Stimulated activated CD4-positive, alpha-beta T cell treated with anti-CD3 and anti-CD28 coated beads, Interleukin-4, amount 100 ng/mL, for 1 hour (primary cell): ENCODE measurements at places on chromosomes 7 and 10.

DNA sequence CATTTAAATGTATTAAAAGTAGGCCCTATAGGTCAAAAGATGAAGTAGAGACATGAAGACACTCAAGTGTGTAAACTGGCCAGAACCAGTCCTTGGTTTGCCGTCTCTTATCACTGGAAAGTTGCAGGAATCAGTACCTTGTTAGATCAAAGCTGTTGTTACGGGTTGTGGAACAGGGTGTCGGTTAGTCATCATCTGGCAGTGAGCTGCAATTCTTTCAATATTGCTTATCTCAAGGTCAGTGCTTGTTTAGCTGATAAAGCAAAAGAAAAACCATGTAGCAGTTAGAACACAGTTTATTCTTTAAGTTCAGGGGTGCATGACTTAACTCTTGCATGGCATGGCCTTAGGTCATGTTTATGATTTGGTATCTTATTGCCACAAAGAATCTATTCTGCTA lies 10.0 kb upstream of the SLC13A1 start:
- DNase-seq: no peak

- DNase-seq: no peak
Measured at GRCh38 chr7:45574669-45575500, 717 bp downstream of the ADCY1 start.

GRCh38 chr10:77317221-77317620 lies 320.4 kb downstream of the KCNMA1 start:
- no peak for DNase-seq

DNA sequence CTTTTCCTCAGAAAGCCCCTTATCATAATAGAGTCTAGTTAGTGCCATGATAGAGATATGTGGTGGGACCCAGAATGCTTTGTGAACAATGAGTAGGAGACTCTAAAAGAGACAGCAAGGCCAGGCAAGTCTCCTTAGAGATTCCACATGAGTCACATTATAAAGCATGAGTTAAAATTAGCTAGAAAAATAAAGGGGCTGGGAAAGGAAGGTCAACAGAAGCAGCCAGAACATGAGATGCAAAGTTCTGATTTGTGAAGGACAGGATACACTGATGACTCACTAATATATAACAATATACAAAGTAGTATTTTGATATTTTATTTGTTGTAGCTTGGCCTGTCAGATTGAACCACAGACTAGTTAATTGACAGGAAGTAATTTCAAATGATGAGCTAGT lies 25.3 kb upstream of the SNX13 start:
- DNase-seq: no peak

DNA sequence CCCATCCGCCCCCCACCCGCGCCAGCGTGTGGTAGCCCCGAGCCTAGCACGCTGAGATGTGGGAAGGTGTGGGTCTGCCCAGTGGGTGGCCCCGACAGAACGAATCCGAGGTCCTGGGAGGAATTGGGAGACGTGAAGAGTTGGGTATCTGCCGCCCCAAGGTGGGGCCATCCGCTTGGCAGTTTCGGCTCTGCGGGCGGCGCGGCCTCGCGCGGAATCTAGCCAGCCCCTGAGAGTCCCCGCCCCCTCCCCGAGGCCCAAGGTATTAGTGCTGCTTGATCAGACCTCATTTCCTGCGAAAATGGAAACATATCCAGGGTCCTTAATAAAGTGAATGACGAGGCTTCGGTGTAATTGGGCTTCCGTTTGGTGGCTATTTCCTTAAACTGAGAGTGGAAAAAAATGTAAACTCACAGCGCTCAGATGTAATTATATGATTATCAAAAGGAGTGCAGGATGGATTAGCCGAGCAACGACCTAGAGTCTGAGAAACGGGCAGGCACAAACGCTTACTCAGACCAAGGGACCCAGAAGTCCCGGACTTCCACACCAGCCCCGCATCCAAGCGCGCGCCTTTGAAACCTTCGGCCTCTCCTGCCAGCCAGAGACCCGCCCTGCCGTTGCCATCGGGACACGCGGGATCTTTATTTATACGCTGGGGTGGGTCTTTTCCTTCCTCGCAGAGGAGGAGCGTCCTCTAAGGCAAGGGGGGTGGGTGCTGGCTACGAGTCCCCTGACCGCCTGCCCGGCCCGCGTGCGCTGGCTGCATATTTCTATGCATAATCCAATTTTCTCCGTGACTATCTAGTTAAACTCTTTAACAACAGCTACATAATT lies 12.8 kb downstream of the LBX1 start:
- DNase-seq: no peak

DNA sequence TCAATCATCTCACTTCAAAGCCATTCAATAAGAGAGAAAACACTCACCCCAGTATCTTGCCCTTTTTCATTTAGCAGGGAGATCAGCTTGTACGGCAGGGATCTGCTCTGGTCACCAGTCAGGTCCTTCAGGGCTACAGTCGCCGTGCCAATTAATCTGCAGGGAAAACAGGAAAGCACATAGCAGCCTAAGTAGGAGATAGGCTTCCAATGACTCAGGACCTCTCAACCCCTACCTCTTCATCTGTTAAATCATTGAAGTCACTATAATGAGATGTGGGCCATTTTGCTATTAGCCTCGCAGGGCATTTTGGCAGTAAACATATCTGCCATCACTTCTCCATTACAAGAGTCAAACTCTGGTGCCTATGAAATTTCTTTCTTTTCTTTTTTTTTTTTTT lies 50.8 kb downstream of the MYOF start:
- no peak for DNase-seq

DNA sequence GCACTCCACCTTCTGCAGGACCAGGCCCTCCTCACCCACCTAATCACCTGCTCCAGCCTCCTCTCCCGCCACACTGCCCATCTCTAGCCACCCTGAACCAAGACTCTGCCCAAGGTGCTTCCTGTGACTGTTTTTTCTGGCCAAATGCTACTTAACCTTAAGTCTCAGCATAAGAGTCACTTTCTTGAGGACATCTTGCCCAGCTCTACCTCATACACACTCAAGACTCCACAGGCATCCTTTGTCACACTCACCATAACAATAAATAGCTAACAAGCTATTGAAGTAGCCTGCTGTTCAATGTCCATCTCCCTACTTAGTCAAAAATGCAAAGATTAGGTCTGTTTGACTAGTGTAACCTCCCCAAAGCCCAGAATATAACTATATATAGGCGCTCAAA lies 455.4 kb upstream of the NFE2L3 start:
- DNase-seq: no peak

DNA sequence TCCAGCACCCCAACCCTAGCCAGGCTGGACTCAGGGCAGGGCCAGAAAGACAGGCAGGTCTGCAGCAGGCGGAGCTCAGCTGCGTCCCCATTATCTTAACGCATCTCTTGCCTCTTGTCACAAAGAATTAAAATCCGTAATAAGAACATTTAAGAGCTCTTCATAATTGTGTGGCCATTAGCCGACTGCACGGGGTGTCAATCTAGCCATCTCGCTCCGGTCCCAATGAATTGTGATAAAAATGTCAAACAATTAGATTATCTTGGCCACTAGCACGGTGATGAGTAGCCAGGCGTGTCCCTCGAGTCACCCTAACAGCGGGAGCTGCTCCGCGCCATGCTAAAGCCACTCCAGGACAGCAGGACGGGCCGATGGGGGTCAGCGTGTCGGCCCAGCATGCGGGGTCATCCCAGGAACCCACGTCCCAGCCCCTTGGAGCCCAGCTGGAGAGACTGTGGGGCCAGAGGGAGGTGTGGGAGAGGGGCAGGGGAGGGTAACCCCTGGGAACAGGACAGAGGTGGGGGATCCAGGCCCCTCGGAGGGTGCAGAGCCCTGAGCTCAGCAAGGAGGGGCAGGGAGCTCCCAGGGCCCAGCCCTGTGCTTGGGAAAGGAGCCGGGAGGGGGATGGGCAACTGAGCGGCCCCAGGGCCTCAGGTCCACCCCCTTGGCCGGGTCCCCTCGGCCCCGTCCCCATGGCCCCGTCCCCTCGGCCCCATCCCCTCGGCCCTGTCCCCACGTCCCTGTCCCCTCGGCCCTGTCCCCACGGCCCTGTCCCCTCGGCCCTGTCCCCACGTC lies 17.7 kb upstream of the NKX6-2 start:
- no peak for DNase-seq

DNA sequence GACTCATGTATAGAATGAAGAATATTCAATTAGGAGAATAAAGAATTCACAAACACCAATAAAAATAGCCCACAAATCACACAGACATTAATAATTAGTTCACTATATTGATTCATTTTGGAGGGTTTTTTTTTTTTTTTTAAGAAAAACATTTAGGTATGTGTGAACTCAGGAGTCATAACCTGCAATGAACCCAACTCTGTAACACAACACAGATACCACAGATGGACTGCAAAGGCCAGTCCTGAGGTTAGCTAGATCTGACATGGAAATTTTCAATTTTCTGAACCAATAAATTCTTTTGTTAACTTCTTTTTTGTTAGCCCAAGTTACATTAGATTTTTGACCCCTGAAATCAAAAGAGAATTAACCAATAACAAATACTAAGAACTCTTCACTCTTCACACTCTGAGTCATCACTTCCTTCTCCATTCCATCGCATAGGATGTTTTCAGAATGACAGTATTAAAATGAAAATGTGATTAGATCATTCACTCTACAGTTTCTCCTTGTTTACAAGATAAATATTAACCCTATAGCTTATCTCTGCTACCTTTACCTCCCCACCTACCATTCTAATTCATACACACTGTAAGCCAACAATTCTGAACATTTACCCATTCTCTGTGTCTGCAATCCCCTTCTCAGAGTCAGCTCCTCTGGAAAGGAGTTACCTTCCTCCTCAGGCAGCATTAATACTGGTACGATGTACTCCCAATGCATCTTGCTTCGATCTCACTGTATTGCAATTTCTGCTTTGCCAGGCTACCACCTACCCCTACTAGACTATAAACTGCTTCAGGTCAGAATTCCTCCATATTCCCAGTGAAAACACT lies 141.5 kb downstream of the LRRN3 start:
- no peak for DNase-seq

DNA sequence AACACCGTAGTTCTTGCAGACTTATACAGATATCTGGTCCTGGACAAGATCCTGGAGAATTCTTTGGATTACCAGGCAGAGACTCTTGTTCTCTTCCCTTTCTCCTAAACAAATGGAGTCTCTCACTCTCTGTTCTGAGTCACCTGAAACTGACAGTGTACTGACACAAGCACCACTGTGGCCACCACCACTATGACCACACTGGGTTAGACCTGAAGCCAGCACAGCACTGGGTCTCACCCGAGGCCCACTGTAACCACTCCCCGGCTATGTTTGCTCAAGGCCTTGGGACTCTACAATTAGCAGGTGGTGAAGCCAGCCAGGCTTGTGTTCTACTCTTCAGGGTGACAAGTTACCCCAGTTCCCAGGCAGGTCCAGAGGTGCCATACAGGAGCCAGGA lies 22.8 kb downstream of the SLC39A12 start:
- no peak for DNase-seq

GRCh38 chr10:110387617-110387982 lies 82.9 kb upstream of the SMNDC1 start:
- no peak for DNase-seq

GRCh38 chr7:40538281-40538680 lies 403.5 kb downstream of the SUGCT start:
- no peak for DNase-seq

- no peak for DNase-seq
Measured at GRCh38 chr7:12607134-12607533, 36.6 kb downstream of the SCIN start.

- no peak for DNase-seq
Measured at GRCh38 chr10:55024713-55025112, 223.7 kb upstream of the PCDH15 start.

- no peak for DNase-seq
Measured at GRCh38 chr7:2701832-2702593, 14.0 kb downstream of the AMZ1 start.

DNA sequence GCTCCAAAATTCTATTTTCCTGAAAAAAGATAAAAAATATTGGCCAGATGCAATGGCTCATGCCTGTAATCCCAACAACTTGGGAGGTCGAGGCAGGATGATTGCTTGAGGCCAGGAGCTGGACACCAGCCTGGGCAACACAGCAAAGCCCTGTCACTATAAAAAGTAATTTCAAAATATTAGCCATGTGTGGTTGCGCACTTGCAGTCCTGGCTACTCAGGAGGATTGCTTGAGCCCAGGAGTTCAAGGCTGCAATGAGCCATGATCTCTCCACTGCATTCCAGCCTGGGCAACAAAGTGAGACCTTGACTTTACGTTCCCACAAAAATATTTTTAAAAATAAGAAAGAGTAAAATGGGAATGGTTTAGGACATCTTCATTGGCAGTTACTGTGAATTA lies 104.1 kb upstream of the AFAP1L2 start:
- DNase-seq: no peak

DNA sequence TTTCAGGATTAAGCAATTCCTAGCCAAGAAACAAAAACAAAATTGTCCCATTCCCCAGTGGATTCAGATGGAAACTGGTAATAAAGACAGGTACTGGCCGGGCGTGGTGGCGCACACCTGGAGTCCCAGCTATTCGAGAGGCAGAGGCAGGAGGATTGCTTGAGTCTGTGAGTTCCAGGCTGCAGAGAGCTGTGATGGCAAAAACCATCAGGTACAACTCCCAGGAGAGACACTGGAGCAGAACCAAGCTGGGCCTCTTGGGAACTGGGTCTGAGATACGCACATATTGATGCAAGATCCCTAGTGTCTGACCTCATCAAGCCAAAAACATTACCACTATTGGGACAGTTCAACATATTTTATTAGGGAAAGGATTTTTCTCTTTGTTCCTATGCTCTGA lies 84.0 kb upstream of the ANLN start:
- DNase-seq: no peak

- DNase-seq: no peak
Measured at GRCh38 chr10:95477175-95477520, 84.0 kb downstream of the SORBS1 start.

DNA sequence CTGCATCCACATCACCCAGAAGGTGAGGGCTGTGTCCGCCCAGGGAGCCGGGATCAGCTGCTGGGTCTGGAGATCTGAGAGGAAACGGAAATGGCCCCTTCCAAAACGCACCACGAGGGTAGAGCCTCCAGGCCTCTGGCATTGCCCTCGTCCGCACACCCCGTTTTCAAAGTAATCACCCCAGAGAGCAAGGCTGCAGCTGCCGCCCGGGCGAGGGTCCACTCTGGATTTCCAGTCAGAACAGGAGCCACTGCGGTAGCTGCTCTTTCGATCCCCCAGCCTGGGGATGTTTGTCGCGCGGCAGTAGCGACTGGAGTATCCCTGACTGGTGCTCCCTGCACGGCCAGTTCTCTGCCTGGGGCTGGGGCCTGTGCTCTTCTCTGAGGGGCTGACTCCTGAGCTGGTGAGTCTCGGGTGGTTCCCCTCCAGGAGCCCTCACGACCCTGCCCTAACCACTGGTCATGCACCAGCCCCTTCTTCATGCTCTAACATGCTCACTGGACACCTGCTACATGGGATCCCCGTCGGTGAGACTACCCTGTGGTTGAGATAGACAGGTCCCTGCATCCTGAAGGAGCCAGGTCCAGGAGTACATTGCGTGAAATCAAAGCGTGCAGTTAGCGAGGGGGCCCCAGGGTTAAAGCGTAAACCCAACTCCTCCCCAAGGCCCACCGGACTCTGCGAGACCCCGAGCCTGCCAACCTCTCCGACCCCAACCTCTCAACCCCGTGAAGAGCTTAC lies 99.2 kb downstream of the FOXL3 start:
- no peak for DNase-seq

- DNase-seq: no peak
Measured at GRCh38 chr7:113217314-113217713, 99.0 kb upstream of the SMIM30 start.
